Astrocyte of the spinal cord (primary cell): ENCODE measurements at places on chromosomes 7 and 10.

GRCh38 chr7:140390466-140391190 lies 7.7 kb downstream of the SLC37A3 start:
- peak; percentile 43 for DNase-seq

- DNase-seq: no peak
Measured at GRCh38 chr10:50419756-50420155, 168.4 kb upstream of the ASAH2 start.

DNA sequence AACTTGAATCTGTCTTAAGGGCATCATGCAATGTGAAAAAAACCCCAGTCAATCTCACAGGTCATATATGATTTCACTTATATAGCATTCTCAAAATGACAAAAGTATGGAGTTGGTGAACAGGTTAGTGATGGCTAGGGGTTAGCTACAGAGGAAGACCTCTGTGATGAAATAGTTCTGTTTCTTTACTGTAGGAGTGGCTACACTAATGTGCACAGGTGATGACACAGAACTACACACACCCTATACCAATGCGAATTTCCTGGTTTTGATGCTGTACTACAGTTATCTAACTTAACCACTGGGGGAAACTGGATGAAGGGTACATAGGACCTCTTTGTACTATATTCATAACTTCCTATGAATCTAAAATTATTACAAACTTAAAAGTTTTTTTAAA lies 541.8 kb downstream of the PARD3 start:
- DNase-seq: no peak

GRCh38 chr10:36188080-36188453 lies 546.0 kb upstream of the FZD8 start:
- DNase-seq: peak; percentile 2

- no peak for DNase-seq
Measured at GRCh38 chr10:58706836-58707235, 194.2 kb downstream of the BICC1 start.

GRCh38 chr10:69703766-69704630 lies 74.0 kb downstream of the FAM241B start:
- DNase-seq: peak; percentile 79
